ENCODE measurements at places on chromosomes 6 and 20.
A peak's percentile ranks its signal among the peaks of the same experiment; 100 is the strongest.

- DNase-seq, result peak; percentile 21
These were observed 12.1 kb upstream of the SERINC3 start for GRCh38 chr20:44533928-44534327.

DNA sequence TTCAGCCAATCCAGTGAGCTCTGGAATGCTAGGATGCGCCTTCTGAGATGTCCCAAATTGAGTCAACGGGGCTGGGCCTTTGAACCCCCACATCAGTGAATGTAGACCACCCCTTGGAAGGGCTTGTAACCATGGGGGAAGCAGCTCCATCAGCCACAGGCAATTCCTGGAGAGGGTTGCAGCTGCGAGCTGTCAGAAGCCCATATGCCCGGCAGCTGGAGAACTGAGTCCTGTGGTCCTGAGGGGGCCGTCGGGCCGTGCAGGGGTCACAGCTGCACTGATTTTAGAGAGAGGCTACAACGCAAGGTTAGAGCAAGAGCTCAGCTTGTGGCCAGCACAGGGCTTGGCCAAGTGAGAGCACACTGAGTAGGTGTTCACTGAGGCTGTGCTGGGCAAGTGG is 121.3 kb downstream of the TOX2 start:
- no peak for DNase-seq

GRCh38 chr20:64024141-64024990 is 11.6 kb upstream of the C20orf204 start:
- no peak for DNase-seq

- no peak for DNase-seq
These were observed 89.2 kb downstream of the ARID1B start for GRCh38 chr6:156866220-156867015.

GRCh38 chr6:56270812-56271441 is 23.5 kb upstream of the COL21A1 start:
- DNase-seq, result no peak
